ENCODE measurements at places on chromosomes 5 and 9. TPM values are rescaled to one million over a fixed set of nuclear protein-coding genes. Genes with fewer than 3 reads are reported as not detected.

The C7 gene
- not detected for total RNA-seq

- no peak for DNase-seq
These were observed 216.7 kb downstream of the CDH18 start for GRCh38 chr5:19771174-19771835.

GRCh38 chr5:14064841-14065240 is 78.3 kb upstream of the TRIO start:
- DNase-seq = no peak

DNA sequence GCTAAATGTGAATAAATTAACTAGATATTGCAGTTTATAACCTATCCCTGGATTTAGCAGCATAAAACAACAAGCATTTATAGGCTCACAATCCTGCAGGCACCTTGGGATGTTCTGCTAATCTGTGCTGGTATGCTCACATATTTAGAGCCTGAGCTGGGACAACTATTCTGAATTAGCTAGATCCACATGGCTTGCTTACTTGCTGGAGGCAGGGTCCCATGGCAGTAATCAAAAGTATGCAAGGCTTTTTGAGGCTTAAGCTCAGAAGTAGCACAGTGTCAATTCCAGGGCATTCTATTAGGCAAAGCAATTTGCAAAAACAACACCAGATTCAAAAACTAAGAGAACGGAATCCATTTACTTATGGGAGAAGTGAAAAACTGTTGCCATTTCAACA is 745.0 kb upstream of the ACO1 start:
- DNase-seq = no peak

- peak; percentile 10 for DNase-seq
These were observed 145.9 kb downstream of the CARTPT start for GRCh38 chr5:71864730-71865601.

GRCh38 chr5:60805463-60805862 is 38.6 kb downstream of the ELOVL7 start:
- DNase-seq = no peak

- no peak for DNase-seq
These were observed 7.2 kb upstream of the LMNB1 start for GRCh38 chr5:126769703-126770102.
